ENCODE measurements at places on chromosomes 11 and 22.
A peak's percentile ranks its signal among the peaks of the same experiment; 100 is the strongest.

- no peak for DNase-seq
Observed at GRCh38 chr11:32448232-32448631, 12.9 kb upstream of the WT1 start.

- no peak for DNase-seq
Observed at GRCh38 chr11:96338910-96339705, 3.9 kb downstream of the MAML2 start.

- DNase-seq: no peak
Observed at GRCh38 chr11:7538466-7539454, 25.0 kb downstream of the PPFIBP2 start.

DNA sequence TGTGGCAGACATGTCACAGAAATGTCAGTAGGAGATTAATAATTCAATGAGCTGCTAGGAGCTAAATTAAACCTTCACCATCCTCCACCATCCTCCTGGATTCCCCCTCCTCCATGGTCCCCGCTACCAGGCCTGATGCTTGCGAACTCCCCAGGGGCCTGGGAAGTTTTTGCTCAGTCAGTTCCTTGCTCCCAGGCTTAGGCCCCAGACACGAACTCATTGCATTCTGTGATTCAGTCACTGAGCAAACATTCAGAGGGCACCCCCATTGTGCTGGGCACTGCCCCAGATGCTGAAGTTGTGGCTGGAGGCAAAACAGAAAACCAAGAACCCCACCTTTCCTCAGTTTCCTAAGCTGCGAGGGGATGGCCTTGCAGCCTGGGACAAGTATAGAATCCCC lies 14.3 kb downstream of the NPTXR start:
- DNase-seq: no peak

- no peak for DNase-seq
Observed at GRCh38 chr11:132258875-132259274, 888.5 kb downstream of the NTM start.

DNA sequence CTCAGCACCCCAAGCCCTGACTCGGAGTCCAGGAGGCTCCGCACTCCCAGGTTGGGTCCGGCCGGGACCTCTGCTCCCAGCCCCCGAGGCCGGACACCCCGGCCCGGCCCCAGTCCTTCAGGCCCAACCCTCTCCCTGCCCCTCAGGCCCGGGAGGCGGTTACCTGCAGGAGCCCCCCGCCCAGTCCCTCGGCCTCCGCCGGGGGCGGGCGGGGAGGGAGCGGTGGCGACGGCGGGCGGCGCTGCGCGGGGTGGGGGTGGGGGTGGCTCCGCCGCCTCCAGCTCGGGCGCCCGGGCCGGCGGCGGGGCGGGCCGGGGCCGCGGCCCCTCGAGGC lies 310 bp downstream of the TCF20 start:
- DNase-seq: no peak

GRCh38 chr11:104798789-104799188 lies 99.5 kb downstream of the CASP12 start:
- no peak for DNase-seq

DNA sequence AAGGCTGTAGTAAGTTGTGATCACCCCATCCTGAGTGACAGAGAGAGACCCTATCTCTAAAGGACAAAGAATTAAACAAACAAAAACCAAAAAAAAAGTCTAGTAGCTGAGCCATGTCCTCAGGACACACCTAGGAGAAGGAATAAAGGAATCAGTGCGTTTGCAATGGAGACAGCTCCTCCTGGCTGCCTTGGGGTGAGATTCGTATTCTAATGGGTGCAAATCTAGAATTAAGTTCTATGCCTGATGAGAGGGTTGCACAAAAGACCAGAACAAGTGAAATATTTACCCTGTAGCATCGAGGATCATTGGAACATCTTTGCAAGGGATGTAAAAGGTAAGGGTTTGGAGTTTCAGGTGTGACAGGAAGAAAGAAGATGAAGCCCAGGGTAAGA lies 70.3 kb upstream of the BMAL1 start:
- no peak for DNase-seq

DNA sequence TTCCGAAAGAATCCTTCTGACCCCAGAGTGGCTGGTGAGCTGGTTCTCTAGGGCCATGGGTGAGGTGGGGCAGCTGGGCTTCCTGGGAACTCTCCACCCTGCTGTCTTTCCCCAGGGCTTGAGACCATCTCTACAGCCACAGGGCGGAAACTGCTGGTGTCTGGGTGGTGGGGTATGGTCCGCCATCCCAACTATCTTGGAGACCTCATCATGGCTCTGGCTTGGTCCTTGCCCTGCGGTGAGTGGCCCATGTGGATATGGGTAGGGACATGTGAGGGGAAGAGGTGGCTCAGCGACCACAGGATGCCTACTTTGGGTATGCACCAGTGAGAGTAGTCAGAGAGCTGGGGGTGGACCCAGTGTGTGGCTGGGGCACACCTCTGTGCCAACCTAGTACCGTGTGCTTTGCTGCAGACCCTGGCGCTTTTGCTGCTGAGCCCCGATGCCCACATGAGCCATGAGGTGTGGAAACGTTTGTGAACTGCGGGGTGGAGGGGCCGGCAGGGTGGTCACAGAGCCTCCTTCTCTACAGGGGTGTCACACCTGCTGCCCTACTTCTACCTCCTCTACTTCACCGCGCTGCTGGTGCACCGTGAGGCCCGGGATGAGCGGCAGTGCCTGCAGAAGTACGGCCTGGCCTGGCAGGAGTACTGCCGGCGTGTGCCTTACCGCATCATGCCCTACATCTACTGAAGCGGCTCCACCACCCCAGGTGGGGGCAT lies 2.0 kb downstream of the ZNHIT2 start:
- DNase-seq: no peak

DNA sequence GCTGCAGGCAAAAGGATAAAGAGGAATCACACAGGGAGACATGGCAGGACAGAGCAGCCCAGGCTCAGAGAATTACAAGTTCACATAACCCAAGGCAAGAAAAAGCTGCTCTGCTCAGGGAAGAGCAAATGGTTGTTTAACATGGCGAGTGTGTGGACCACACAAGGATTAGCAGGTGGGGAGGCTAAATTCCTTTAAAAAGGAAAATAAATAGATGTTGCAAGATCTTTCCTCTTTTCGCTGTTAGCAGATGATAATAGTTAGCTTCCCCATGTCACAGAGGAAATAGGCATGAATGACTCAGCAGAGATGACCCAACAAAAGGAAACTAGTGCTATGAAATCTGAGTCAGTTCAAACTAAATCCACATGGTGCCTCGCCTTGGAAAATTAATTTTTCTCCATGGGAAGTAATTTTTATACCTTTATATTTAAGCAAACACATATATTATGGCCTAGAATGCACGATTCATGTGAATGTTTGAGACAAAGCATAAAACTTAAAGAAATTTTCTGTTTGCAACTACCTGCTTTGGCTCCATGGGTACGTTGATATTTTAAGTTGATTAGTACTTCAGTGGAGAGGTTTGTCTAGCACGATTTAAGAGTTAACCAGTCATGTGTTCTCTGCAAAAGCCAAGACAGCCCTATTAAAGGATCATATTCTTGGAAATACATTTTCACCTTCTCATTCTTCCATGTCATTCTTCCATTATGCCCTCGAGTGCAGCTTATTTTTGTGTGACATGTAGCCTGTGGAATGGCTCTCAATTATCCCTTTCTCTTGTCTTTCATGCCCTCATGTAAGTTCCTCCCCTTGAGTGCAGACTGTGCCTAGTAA lies 38.5 kb upstream of the FJX1 start:
- no peak for DNase-seq

- DNase-seq: no peak
Observed at GRCh38 chr11:47329431-47329986, 23.0 kb downstream of the MYBPC3 start.

- no peak for DNase-seq
Observed at GRCh38 chr22:26972286-26972685, 314.9 kb downstream of the MIAT start.

- DNase-seq: peak; percentile 31
Observed at GRCh38 chr11:50182486-50182885, 149.8 kb downstream of the OR4C45 start.

- DNase-seq: no peak
Observed at GRCh38 chr11:128448981-128449713, 138.2 kb downstream of the ETS1 start.

DNA sequence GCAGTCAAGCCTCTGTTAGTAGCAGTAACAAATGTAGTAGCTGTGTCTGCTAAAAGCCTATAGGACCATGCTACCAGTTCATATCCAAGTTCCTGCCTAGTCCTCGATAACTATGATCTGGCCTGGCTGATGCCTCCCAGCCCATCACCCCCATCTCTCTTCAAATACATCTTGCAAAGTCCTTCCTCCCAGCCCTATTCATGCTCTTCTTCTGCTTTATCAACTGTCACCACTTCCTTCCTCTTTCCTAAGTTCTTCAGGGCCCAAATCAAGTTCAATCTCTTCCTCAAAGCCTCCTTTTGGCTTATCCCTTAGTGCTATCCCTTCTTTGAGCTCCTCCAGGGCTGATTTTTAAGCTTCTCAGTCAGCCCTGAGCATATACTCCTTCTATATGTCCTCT lies 150.9 kb upstream of the THY1 start:
- DNase-seq: no peak

DNA sequence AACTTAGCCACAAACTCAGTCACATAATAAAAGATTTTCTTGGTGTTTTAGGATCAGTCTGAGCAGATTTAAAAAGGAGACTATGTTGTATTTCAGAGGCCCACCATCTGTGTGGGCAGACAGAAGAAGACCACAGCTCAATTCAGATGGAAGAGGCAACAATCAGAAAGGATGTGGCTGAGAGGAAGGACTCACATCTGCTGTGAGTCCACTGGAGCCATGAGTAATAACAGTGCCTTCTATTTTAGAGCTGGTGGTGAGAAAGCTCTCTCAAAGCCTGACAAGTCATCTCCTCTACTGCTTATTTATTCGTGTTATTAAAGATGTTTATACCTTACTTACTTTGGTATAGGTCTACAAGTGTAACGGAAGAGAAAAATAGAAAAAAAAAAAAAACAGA lies 357.2 kb downstream of the OPCML start:
- DNase-seq: no peak

GRCh38 chr11:29538339-29539036 lies 478.3 kb downstream of the KCNA4 start:
- no peak for DNase-seq

DNA sequence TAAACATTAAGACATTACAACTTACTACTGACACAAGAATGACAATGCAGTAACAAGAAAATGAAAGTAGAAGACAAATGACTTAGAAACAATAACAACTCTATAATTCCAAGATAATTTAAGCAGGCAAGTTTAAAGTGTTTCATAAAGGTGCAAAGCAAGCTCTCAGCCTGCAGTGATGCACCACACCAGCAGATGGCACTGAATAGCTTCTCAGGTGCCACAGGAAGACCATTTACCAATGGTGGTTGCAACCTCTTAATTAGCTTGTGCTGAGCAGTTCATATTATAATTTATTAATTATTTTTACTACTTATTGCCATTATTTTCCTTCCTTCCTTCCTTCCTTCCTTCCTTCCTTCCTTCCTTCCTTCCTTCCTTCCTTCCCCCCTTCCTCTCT lies 60.6 kb downstream of the NXPE2 start:
- peak; percentile 33 for DNase-seq

DNA sequence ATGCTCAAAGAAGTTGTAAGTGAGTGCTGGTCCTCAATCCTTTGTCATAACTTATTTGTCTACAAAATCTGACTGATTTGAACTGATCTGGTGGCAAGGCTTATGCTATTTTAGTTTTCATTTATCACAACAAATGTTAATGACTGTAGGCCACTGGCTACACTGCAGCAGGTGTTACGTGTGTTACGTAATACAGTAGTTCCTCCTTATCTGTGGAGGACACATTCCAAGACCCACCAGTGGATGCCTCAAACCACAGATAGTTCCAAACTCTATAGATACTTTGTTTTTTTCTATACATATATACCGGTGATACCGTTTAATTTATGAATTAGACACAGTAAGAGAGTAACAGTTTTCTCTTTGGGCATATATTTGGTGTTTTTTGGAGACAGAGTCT lies 7.0 kb downstream of the MADD start:
- DNase-seq: no peak

- DNase-seq: no peak
Observed at GRCh38 chr11:72446929-72447769, 12.8 kb upstream of the CLPB start.

- DNase-seq: no peak
Observed at GRCh38 chr22:44648085-44648820, 53.8 kb upstream of the PRR5 start.

GRCh38 chr11:38461751-38462150 lies 1863.7 kb upstream of the RAG2 start:
- no peak for DNase-seq

DNA sequence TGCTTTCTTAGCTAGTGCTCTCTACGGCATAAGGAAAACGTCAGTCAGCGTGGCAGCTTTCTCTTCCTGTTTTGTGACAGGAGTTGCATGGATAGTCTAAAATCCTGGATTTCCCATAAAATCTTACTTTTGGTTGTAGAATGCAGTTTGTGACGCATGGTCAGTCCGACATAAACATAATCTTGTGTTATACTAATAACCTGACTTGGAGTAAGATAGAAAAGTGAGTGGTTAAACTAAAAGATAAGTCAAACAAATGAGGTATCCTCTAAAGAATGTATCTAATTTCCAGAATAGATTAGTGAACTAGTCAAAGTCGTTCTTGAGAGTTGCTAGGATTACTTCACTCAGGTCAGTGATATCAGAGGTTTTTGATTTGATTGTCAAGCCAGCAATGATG lies 157.6 kb downstream of the PGR start:
- DNase-seq: no peak

GRCh38 chr11:35944503-35945136 lies 758 bp downstream of the LDLRAD3 start:
- no peak for DNase-seq

DNA sequence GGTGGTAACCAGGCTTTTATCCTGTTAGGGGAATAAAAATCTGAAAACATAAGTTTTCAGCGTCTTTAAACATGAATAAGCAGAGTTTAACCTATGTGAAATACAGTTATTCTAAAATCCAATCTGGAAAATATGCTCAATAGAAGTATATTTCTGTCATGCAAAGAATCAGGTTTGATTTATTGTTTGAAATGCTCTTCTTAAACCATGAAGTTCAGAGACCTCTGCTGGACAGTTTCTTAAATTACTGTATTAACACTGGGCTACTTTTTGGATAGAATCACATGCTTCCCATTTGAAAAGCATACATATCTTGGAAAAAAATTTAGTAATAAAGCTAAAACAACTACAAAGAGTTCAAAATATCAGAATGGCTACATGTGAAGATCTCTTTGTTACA lies 25.4 kb downstream of the APIP start:
- no peak for DNase-seq

DNA sequence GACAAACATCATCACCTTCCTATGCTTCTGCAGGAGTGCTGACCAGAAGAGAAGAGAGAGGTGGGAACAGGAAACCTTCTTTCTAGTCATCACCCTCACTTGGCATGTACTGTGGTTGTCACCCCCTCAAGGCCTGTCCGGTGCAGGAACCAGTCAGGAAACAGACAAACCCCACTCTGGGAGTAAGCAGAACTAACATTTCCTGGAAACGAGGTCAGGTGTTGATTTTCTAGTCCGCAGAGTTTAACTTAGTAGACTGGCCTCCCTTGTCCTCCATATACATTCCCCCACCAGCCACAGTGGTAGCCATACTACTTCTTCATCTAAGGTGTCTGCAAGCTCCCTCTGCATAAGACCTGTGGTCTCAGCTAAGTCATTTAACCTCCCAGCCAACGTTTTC lies 80.7 kb upstream of the NCAM1 start:
- no peak for DNase-seq

GRCh38 chr11:45864041-45864440 lies 16.8 kb downstream of the CRY2 start:
- no peak for DNase-seq
